CD4-positive, alpha-beta memory T cell (primary cell): ENCODE measurements at places on chromosomes 2 and 18.

GRCh38 chr2:30155202-30155601, 8.4 kb downstream of the YPEL5 start:
- no peak for DNase-seq

GRCh38 chr2:152505495-152505906, 170.5 kb downstream of the FMNL2 start:
- DNase-seq: no peak

DNA sequence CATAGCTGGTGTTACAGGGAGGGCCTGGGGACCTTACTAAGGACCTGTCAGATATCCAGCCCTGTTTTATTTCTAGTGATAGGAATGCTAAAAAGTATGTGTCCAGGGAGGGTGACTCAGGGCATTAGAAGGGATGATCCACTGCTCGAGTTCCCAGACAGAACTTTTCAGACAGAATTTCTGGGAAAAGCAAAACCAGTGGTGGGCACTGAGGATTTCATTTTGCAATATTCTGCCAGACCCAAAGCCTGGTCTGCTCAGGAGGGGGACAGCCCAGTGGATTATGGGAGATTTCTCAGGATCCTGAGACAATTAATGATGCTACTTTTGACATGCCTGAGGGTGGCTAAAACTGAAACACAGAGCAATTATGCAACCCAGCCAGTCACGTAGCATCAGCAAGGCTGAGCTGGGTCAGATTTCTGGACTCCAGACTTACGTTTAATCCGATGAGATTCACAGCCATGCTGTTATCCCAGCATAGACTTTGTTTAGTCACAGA, 4.7 kb upstream of the KCNE4 start:
- DNase-seq: no peak

GRCh38 chr2:195471807-195472206, 185.2 kb upstream of the SLC39A10 start:
- no peak for DNase-seq

DNA sequence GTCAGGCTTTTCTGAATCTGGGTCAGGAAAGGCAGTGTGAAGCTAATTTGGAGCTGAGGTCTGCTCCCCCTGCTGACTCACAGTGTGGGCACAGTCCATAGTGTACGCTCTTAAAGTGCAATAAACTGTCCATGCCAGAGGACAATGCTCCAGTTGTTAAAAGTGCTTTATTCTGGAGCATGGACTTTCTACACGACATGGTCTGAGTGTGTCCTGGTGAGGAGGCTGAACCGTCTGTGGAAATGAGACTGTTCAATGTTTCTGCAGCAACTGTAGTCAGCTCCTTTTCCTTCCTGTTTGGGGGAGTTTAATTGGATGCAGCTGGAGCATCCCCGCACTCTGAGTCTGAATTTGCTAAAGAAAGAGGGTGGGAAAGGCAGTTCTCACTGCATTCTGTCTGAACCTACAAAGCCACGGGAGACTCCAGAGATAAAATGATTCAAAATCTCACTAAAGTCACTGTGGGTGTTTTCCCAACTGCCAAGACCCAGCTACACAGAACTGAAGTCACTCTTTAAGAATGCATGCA, 110.2 kb upstream of the TRIB2 start:
- DNase-seq: peak; percentile 16

- DNase-seq: no peak
Observed at GRCh38 chr2:96156011-96156820, 11.0 kb upstream of the DUSP2 start.
